Tibial nerve (tissue), 4 donors: ENCODE measurements at places on chromosomes 3 and 15.

DNA sequence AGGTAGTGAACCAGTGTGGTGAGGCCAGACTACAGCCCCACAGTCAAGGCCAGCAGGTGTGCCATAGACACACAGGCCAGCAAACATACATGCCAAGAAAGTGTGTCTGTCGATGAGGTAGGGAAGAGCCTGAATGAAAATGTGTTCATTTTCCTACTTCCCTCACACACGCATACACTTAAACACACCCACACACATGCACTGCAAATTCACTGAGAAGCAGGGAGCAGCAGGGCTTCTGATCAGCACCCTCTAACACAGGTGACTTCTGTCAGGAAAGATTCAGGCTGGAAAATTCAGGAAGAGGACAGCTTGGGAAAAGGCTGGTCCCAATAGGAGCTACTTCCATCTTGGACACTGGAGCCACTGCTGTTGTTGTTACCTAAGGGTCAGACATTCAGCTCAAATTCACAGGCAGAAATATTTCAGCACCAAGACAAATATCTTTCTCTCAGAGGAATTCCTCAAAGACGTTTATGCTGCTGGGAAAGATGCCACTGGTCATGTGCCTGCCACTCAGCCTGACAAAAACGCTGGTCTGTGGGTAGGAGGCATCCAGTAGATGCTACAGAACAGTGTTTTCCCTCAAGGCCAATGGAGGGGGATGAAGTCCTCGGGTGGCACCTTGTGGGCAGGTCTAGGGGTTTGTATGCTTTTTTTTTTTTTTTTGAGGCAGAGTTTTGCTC lies 40.9 kb upstream of the LARS2 start:
- no peak for DNase-seq

DNA sequence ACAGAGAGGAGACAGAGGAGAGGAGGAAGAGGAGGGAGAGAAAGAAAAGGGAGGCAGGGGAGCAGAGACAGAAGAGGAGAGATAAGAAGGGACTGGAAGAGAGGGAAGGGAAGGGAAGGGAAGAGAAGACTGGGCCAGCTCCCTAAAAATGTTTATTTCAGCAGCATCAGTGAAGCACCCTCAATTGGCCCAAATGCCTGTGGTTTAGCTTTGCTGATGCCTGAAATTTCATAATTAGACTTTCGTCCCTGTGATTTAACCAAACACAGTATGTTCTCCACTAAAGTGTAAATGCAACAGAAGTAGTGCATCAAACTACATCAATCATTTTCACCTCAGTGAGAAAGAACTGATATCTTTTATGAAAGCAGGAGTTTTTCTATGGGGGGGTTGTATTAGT lies 55.9 kb downstream of the NOX5 start:
- no peak for DNase-seq

GRCh38 chr15:39548561-39548960 lies 32.3 kb upstream of the THBS1 start:
- DNase-seq: no peak

GRCh38 chr3:115550285-115550761 lies 73.0 kb upstream of the GAP43 start:
- peak; percentile 47 for DNase-seq

- DNase-seq: no peak
Observed at GRCh38 chr15:78195735-78196201, 38.6 kb downstream of the ACSBG1 start.

DNA sequence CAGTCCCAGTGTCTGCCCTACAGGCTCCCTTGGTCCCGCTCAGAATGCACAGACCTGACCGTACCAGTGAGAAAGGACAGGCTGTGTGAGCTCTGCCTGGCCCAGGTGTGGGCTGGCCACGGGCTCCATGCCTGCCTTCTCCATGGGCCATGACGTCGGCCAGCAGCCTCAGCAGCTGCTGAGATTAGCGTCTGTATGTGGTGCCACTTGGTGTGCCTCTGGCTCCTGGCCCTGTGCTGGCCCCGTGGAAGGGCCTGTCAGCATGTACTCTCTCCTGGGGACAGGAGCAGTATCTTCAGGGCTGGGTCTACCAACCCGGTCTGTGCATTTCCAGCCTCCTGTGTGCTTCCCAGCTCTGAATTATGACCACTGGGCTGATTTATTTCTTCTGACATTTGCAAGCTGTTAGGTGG lies 25.7 kb downstream of the KLF13 start:
- DNase-seq: no peak

GRCh38 chr3:56998076-56998529 lies 62.4 kb upstream of the SPATA12 start:
- no peak for DNase-seq
